Activated naive CD8-positive, alpha-beta T cell treated with anti-CD3 and anti-CD28 coated beads for 36 hours (primary cell): ENCODE measurements at places on chromosomes 16 and 17. TPM values are rescaled to one million over a fixed set of nuclear protein-coding genes. Genes with fewer than 3 reads are reported as not detected.

Gene UNC45B
- total RNA-seq = 0.10 TPM

Gene HEATR3
- 26.8 TPM for total RNA-seq

Gene TBC1D3C
- total RNA-seq = 0.86 TPM

Gene FOXJ1
- 7.5 TPM for total RNA-seq

Gene MYH1
- total RNA-seq = not detected

Gene MIS12
- total RNA-seq = 45.5 TPM

Gene KRT9
- total RNA-seq = not detected

Gene KRT28
- total RNA-seq = not detected

Gene C1QTNF8
- not detected for total RNA-seq

Gene CLEC19A
- not detected for total RNA-seq

Gene CSH2
- not detected for total RNA-seq

Gene HOXB7
- 0.62 TPM for total RNA-seq
